ENCODE measurements at places on chromosomes 4 and X.

DNA sequence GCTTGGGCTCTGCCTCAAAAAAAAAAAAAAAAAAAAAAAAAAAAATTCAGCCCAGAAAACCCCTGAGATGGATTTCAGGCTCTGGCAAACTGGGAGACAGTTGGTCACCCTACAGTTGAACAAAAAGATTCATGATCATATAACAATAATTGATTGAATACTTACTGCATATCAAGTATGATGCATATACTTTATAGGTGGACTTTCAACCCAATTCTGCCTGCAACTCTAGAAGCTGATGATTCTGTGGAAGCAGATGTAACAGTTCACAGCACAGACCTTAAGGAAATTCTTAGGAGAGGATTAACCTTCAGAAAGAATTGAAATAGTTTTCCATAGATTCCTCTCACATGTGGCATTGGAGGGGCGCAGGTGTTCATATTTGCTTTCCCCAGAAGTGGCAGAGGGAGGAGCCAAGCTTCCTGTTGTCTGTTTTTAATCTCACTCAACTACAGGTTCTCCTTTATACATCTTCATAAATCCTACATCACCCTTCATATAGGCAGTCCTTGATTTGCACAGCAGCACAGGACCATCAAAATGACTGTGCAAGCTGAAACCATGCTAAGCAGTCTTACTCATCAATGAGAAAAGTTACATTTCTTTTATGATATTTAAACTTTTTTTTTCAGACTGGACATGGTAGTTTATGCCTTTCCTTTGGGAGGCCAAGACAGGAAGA is 149.4 kb upstream of the KLF3 start:
- no peak for DNase-seq

GRCh38 chrX:42771506-42772335 is 6.2 kb downstream of the PPP1R2C start:
- no peak for DNase-seq

GRCh38 chrX:13284570-13284969 is 35.3 kb downstream of the ATXN3L start:
- DNase-seq, result no peak

DNA sequence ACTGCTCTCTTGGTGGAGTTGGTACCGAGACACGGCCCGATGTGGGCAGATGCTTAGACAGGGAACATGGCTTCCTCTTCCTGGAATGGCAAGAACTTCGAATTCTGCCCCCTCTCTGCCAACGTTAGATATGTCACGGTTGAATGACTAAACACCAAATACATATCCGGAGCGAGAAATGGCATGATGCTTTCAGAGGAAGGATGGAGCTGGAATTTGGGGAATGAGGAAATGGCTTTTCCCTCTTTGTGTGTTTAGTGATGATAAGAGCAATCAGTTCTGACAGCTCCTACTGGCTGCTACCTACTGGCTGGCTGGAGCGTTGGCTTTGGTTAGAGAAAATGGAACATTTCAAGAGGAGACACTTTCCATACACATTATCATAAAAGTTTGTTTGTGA is 140.0 kb downstream of the DHRSX start:
- no peak for DNase-seq

- no peak for DNase-seq
These were observed 18.7 kb upstream of the ZNF827 start for GRCh38 chr4:145957302-145957701.

- DNase-seq, result no peak
These were observed 540.1 kb upstream of the FAM241A start for GRCh38 chr4:111605111-111605510.

DNA sequence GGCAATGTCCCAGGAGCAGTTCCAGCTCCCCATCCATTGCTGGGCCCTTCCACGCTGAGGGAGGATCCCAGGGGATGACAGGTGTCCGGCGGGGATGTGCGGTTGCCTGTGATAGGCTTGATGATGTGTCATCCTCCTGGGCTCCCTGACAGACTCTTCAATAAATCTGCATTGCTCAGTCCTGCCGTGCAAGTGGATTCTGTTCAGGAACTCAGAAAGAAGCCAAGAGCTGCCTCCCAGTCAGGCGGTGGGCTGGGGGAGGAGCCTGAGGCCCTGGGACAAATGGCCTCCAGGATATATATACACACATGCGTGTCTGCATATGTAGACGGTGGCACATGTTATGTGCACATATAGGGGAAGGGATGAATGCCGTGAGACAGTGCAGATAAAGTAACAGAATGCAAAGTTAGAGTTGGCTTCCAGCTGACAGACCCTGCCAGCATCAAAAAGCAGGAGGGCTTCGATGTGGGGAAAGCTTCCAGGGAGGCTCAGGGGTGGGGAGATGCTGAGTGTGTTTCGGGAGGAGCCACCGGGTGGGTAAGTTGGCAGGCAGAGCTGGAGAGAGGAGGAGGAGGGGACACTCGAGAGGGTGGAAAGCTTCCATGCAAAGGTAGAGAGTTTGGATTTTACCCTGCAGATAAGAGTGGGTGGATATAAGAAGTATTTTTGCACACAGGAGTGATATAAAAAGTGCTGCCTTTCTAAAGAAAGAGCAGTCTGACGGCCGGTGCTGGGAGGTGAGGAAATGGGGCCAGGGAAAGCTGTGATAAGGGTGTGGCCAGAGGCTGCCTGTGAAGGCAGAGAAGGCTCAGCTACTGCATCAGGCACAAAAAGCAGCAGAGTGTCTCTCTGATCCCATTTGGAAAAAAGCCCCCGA is 28.5 kb upstream of the CRMP1 start:
- DNase-seq, result no peak

DNA sequence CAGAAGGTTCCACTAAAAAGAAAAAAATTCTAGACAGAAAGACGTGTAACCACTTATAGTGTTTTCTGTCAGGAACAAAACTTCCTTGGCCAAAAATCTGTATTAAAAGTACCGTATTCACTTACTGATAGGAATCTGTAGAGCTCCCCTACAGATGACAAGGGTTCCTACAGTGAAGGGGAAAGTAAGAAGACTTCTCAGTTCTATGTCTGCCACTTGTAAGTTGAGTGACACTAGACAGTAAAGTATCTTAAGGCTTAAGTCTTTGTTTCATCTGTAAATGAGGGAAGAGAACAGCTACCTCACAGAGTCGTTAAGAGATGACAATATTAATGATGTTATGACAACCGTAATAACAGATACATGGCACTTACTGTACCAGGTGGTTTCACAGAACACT is 3.3 kb downstream of the COQ2 start:
- no peak for DNase-seq

- DNase-seq, result no peak
These were observed 95.2 kb downstream of the DCLK2 start for GRCh38 chr4:150173432-150173861.

- no peak for DNase-seq
These were observed 17.7 kb upstream of the PPEF2 start for GRCh38 chr4:75919920-75920319.

DNA sequence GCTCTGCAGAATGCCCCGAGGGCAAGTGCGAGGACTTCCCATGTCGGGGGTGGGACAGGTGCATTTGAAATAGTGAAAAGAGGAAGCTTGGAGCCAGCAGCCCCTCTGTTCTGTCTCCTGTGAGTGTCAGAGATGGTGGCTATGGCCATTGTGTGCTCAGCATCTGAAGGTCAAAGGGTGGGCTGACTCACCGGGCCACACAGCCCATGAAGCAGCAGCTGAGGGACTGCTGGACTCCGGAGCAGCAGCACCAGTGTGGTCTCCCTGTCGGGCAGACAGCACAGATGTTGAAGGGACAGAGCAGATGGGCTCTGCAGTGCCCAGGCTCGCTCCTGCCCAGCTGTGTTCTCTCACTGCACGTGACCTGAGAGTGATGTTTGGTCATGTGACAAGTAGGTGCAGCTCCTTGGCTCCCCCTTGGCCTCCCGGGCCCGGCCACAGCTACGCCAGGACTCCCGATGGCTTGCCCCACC is 53.5 kb downstream of the TBC1D14 start:
- no peak for DNase-seq

GRCh38 chrX:150347471-150347870 is 15.6 kb upstream of the MAMLD1 start:
- no peak for DNase-seq

DNA sequence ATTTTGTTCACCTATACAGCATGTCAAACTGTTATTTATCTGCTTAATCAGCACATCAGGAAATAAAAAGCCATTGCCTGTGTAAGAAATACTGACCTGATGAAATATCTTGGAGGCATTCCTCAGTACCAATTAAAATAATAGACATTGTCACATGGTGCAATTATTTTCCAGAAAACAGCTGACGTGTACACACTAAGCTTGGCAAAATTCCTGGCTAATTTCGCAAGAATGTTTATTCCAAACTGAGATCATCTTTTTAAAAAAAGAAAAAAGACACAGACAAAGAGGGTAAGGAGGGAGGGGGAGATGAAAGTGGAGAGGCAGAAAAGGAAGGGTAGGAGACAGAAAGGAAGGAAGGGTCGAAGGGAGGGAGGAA is 61.9 kb upstream of the NFKB1 start:
- no peak for DNase-seq

- no peak for DNase-seq
These were observed 33.4 kb downstream of the NELFA start for GRCh38 chr4:1975391-1975801.

GRCh38 chrX:153499876-153500275 is 5.1 kb downstream of the BGN start:
- DNase-seq, result no peak

DNA sequence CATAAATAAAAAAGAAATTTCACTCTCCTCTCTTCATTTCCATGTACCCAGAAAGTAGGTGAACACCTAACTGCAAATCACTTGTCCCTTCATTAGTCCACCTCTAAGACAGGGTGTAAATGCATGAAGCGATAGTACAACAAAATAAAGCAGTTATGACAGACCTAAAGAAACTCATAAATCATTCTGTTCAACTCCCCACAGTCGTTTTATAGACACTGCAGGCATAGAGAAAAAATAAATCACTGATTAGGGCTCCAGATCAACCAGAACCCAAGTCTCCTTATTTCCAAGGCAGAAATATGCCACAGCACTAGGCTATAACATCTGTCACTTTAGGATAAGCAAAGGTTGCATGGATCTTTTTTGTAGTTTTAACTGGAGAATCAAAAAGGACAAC is 3.0 kb downstream of the RASGEF1B start:
- DNase-seq, result no peak

DNA sequence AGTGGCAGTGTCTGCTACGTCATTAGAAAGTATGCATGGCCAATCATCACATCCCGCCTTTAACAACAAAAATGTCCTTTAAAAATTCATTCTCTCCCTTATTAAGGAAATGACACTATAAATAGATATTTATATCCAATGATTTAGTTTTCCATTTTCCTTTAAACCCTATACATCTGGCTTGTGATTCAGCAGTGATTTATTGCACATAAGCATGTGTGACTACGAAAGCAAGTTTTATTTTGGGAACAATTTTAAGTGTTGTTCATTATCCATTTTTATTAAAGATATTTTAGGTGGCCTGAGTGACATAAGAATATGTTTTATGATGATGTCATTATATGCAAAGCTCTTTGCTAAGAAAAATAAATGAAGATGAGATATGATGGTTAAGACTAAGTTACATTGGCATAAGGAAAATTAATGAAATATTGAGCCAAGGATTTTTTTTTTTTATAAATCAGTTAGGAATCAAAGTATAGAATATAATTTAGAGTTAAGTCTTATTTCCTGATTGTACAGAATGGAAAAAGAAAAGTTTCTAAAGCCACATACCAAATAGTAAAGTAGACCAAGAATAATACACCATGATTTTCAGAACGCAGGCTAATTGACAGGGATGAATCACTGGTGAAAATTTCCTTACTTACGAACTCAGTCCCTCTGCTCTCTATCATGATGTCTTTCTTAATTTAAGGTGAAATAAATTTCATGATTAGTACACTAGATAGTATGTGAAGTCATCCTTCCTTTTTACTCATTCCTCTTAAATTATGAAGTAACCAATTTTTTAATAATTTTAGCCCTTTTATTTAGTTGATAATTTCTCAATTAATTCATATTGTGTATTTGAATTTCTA is 822.4 kb downstream of the FAT4 start:
- no peak for DNase-seq

GRCh38 chrX:10414156-10414824 is 206.1 kb downstream of the MID1 start:
- no peak for DNase-seq

DNA sequence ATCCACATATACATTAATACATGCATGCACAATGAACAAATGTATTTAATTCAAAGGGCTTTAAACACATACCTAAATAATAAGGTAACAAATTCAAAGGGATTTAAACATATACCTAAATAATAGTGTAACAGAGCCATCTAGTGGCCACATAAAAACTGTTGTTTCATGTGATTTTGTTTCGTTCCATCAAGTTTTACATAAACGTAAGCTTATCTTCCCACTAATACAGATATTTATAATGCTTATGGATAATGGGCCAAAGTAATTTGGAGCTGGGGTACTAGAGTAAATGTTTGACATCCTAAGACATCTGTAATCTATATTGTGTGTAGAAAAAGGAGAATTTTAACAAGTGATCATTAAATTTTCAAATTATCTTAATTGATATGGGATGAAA is 82.3 kb downstream of the PRSS12 start:
- no peak for DNase-seq

DNA sequence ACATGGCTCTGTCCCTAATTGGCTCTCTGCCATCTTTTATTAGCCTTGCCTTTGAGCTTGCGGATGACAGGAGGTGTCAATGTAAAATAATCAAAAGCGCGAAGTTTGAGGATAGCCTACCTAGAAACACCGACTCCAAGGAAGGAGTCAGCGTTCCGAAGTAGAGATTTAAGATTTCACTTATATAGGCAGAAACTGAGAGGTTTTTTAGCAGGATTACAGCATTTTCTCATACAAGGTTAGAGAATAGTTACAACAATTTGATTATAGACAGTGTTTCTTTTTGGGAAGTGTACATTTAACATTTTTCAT is 499 bp upstream of the NFXL1 start:
- no peak for DNase-seq

DNA sequence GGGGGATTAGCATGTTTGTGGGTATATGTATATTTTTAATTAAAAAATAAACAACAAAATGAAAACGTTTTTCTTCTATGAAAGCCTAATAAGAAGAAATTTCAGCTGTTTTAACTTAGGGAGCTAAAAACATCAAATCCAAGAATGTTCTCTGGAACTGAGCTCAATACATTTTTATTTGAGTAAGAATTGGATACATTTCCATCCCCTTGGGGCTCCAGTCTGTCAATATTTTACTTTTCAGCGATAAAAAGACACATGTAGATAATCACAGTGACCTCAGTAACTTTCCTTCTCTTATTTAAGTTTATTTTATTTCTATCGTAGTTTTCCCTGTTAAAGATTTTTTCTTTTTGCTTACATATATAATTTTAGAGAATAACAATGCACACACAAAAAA is 59.3 kb downstream of the ELOVL6 start:
- no peak for DNase-seq

DNA sequence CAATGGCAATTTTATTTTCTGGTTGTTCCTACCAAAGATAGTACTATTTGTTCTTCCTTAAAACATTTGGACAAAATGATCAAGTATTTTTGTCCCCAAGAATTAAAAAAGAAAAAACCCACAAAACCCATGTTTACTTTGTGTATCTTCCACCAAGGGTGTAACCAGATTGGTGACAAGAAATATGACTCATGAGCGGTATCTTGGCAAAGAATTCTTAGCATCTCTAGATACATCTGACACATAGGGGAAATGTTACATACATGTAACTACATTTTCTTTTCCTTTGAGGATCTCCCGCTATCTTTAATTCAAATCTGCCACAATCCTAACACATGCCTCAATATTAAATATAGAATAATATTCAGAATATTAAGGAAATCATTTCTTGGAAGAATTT is 78.7 kb downstream of the WDFY3 start:
- DNase-seq, result no peak

Measured in vagina (tissue), 2 donors.